CD4-positive, alpha-beta T cell treated with Interleukin-1 beta for 1 hour (primary cell): ENCODE measurements at places on chromosomes 1 and 21.

DNA sequence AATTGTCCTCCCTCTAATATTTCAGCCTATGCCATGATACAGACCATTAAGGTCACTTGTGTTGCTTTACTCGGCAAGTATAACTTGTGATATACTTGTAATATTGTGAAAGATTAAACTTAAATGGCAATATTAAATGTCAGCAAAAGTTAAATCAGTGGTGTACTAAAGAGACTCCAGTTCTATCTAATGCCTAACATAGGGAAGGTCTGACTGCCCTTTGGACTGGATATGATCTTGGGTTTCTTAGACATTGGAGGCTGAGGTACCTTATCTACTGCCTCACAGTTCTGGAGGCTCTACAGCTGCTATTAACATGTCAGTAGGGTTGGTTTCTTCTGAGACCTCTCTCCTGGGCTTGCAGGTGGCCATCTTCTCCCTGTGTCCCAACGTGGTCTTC, 89.9 kb downstream of the MT1HL1 start:
- DNase-seq: no peak

- no peak for DNase-seq
Measured at GRCh38 chr1:30748098-30748698, 9.4 kb downstream of the LAPTM5 start.

GRCh38 chr1:182415789-182416188, 15.3 kb upstream of the TEDDM1 start:
- no peak for DNase-seq

DNA sequence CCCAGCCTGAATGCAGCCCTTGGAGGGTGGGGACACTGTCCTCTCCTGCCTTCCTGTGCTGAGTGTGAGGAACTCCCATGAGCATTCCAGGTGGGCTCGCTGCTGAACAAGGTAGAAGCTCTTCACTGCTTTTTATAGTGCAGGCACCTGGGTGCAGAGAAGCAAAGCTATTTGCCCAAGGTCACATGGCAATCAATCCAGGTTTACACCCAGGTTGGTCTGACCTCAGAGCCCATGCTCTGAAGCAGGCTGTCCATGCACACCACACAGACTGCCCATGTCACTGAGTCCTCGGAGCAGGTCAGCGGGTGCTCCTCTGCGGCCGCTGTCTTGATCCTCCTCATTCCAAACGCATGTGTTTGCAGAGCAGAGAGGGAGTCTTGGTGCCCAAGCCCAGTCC, 323.4 kb upstream of the VAMP3 start:
- no peak for DNase-seq
